Fibroblast of the aortic adventitia (primary cell): ENCODE measurements at places on chromosomes 12 and 14.
A peak's percentile ranks its signal among the peaks of the same experiment; 100 is the strongest.

- DNase-seq = no peak
These were observed 7.6 kb upstream of the EXD2 start for GRCh38 chr14:69183735-69184134.

- DNase-seq = no peak
These were observed 62.2 kb upstream of the ST8SIA1 start for GRCh38 chr12:22396735-22397134.

GRCh38 chr14:100844082-100844408, 18.1 kb downstream of the MEG3 start:
- no peak for DNase-seq

DNA sequence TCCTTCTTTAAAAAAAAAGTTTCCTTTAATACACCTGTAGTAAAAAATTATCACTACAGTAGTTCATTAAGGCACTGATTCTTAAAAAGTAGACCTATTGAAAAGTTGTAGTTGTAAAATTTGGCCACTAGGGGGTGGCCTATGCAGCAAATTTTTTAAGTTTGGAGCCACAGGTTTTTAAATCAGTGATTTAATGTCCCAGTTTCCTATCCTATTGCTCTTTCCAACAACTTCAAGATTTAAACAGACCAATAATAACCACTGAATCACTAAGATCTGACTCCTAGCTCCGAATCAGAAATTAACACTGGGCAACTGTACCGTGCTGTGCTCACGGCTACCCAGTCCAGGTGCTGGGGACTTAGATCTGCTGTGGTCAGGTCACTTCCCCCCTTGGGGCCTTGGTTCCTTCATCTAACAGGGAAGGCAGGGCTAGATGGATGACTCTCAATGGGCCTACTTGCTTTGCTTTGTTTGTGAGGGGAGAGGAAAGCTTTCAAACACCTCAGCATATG, 279.3 kb downstream of the MED13L start:
- DNase-seq = peak; percentile 81

GRCh38 chr12:91110311-91110924, 876 bp downstream of the LUM start:
- no peak for DNase-seq

DNA sequence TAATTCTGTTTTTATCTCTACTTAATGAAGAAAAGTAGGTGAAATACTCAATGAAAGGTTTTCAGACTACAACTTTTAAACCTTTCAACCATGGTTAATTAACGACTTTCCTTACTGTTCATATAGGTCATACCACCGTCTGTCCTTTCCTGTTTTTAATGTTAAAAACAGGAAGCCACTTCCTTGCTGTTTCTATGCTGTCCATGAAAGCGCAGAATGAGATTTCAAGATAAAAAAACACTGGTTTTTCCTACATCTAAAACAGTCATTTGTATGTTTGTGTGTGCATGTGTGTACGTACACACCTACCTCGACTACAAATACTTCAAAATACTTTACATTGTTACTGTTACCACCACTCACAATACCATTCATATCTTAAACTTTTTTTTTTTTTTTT, 27.3 kb downstream of the SPTLC2 start:
- DNase-seq = no peak

DNA sequence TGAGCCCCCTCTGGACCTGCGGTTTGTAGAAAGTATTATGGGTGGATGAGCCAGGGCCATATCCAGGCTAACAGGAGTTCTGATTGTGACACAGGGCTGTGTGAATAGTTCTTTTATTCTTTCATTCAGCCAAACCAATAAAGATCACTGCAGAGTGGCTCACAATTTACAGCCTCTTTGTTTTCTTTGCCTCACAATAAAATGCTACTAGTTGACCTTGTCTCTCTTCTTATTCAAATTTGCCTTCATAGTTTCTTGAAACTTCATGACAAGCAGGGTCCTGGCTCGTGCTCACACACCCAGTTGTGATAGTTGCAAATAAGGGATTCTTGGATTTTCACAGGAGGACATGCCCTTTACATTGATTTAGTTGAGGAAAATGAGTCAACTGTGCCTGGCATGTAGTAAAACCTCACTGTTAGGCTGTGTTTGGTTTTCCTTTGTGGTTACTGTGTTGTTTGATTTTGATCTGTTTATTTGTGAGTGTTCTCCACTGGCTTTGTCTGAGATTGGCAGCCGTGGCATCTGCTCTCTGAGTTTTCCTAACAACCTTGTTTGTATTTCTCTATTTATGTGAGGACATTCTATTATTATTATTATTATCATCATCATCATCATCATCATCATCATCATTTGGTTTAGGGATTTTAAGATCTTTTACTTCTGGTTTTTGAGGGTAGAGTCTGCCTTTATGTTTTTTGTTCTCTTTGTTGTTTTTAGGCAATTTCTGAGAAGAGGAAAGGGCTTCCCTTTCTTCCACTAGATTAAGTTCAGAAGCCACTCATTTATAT, 2.7 kb upstream of the KRT6B start:
- DNase-seq = no peak

DNA sequence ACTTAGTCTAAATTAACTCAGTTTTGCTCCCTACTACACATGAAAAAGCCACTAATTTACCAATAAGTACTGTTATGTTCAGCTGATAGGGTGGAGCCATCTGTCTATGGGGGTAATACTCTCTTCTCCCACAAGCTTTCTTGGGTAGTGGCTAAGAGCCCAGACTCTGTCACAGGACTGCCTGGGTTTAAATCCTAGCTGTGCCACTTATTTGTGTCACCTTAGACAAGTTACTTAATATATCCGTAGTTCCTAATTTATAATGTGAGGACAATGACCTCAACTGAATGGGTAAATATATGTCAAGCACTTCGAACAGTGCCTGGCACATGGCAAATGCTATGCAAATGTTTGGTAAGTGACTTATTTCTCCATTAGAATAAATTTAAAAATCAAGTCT, 185.6 kb downstream of the DACT1 start:
- no peak for DNase-seq

GRCh38 chr12:14402697-14403096, 37.2 kb downstream of the ATF7IP start:
- no peak for DNase-seq

DNA sequence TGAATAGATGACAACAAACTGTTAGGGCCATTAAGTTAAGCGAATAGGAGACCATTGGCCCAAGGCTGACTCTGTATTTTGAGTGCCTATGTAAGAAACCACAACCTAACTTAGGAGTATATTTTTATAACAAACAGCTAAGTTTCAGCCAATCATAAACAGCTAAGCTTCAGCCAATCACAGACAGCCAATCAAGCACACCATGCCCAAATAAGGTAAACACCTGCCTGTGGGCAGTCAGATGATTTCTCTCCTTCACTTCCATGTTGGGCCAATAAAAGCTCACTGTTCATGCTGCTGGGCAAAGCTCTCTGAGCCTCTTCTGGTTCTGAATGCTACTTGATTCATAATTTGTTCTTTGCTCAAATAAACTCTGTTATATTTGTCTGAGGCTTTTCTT, 344.6 kb downstream of the BTG1 start:
- no peak for DNase-seq

- DNase-seq = peak; percentile 59
These were observed 34.1 kb upstream of the FAM181A start for GRCh38 chr14:93892923-93893558.
